A549 treated with dexamethasone at 1 μM for 4 hours (cell line): ENCODE measurements at places on chromosomes 12 and 14. TPM values are rescaled to one million over a fixed set of nuclear protein-coding genes. Genes with fewer than 3 reads are reported as not detected.

The POTEM gene
- total RNA-seq, result not detected in 5 replicates

The FIGNL2 gene
- total RNA-seq, result 0.15 to 0.31 TPM (median 0.21 TPM) in 5 replicates

The MMP19 gene
- 0.29 to 0.45 TPM (median 0.32 TPM) in 5 replicates for total RNA-seq

The KDM5A gene
- total RNA-seq, result 19.4 to 31.7 TPM (median 24.7 TPM) in 5 replicates

The MYF5 gene
- not detected in 5 replicates for total RNA-seq

The TEX22 gene
- 0.06 to 0.48 TPM (median 0.22 TPM) in 5 replicates for total RNA-seq

The PRPH gene
- 1.2 to 2.2 TPM (median 1.6 TPM) in 5 replicates for total RNA-seq

The PHLDA1 gene
- 22.8 to 34.7 TPM (median 32.8 TPM) in 5 replicates for total RNA-seq

The TCL1B gene
- not detected in 5 replicates for total RNA-seq

The LMNTD1 gene
- total RNA-seq, result 0.15 TPM in 1 of 5 replicates, not detected in the others

The PPP1R36 gene
- 0.06 to 0.40 TPM (median 0.24 TPM) in 5 replicates for total RNA-seq

The ANO2 gene
- 0.06 to 0.26 TPM (median 0.13 TPM) in 5 replicates for total RNA-seq

The GLIPR1L1 gene
- not detected in 5 replicates for total RNA-seq

The SLC8A3 gene
- 0.04 TPM in 1 of 5 replicates, not detected in the others for total RNA-seq

The SLC25A21 gene
- 0.53 to 1.3 TPM (median 0.89 TPM) in 5 replicates for total RNA-seq

The DHH gene
- total RNA-seq, result not detected in 5 replicates

The PTPRB gene
- 0.49 to 0.82 TPM (median 0.69 TPM) in 5 replicates for total RNA-seq

The ANKRD52 gene
- total RNA-seq, result 29.4 to 50.6 TPM (median 47.0 TPM) in 5 replicates

The WSCD2 gene
- total RNA-seq, result 0.02 TPM in 1 of 5 replicates, not detected in the others

The GUCY2C gene
- total RNA-seq, result 0.03 TPM in 1 of 5 replicates, not detected in the others

The HAL gene
- total RNA-seq, result 0.39 to 0.99 TPM (median 0.76 TPM) in 5 replicates

The FOXG1 gene
- 0.15 to 0.25 TPM (median 0.23 TPM) in 5 replicates for total RNA-seq

The PROX2 gene
- not detected in 5 replicates for total RNA-seq
